T-helper 2 cell treated with Interferon-gamma antibody and Interleukin-4, amounts not matched to agents 5 μg/mL and 100 μg/mL, for 36 hours (primary cell): ENCODE measurements at places on chromosomes 6 and 20.

DNA sequence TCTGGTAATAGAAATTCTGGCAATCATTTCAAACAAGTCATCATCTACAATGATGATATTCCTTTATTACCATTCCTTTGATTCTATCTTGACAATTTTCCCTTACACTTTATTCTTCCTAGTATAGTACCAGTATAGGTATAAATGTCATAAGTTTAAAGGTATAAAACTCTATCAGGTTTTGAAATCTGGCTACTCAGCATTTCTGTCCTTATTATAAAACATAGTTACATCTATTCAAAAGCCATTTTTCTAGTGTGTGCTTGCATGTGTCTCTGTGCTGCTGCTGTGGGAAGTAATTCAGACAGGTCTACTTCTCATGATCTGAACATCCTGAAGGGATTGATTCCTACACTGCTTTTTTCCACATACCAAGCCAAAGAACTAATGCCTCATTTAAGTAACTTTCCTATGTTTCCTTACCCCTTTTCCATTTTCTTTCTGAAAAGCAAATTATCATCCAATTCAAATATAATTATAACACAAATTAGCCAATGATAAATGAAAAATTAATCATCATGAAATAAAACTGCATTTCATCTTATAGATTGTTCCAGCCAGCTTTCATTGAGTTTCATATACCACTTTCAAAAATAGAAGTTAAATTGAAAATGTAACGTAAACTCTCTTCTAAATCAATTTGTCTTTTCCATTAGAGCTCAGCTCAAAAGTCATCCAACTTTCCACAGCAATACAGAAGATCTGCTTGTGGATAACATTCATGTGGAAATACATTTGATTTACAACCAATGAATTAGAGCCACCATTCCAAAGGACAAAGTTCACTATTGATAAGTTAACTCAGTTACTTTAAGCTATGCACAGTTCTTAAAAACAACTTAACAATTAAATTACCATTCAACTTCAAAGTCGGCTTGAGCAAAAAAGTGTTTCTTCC is 35.9 kb downstream of the COL12A1 start:
- no peak for DNase-seq

GRCh38 chr20:36461600-36462439 is 79.5 kb upstream of the MYL9 start:
- peak; percentile 14 for DNase-seq

DNA sequence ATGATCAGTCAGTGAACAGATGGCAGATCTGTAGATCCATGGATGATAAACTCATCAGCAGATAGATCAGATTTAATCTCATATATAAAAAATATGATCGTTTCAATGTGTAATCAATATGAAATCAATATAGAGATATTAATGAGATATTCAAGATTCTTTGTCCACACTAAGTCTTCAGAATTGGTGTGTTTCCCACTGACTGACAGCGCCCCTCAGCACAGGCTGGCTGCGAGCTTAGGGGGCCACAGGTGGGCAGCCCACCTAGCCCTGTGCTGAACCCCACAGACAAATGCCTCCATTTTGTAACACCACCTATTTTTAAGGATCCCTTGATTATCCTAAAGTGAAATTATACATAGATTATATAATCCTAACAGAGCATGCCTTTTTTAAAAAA is 32.3 kb downstream of the FRMD1 start:
- no peak for DNase-seq

DNA sequence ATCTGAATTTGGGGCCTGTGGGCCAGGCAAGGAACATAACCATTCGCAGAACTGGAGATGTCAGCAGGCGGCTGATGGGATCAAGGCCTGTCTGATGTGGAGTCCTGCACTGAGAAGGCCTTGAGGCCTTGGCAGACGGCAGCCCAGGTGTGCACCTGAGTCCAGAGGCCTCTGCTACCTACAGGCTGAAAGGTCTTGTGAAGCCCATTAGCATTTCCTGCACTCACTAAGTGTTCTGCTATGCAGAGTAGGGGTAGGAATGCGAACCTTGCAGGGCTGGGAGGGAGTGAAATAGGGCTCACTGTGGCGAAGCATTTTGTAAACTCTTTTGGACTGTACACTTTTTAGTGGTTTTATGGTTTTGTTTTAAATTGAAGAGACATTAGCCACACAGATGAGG is 48.3 kb upstream of the RNF24 start:
- DNase-seq: no peak

- no peak for DNase-seq
These were observed 39.1 kb downstream of the TMX4 start for GRCh38 chr20:7980332-7981046.

GRCh38 chr6:160398674-160399271 is 50.6 kb downstream of the SLC22A3 start:
- DNase-seq: no peak

DNA sequence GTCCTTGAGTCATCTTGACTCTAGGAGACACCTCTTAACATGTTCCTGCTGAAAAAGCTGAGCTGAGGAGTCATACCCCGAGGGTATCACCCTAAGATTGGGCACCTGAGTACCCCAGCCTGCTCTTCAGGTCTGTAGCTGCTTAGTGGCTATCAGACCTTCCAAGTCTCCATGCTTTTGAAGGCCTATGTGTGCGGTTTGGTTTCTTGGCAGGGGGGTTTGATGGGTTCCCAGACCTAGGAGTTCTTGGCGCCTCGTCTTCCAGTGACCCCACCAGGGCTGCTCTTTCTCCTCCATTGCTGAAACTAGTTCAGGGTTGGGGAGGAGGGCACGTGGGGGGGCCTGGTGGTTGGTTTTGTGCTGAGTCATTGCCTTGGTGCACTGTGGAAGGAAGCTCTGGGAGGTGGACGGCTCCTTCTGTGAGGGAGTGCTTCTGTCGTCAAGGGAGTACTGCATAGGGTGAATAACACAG is 20.1 kb downstream of the IGF2R start:
- no peak for DNase-seq

- no peak for DNase-seq
These were observed 30.9 kb upstream of the AVP start for GRCh38 chr20:3115190-3116107.

DNA sequence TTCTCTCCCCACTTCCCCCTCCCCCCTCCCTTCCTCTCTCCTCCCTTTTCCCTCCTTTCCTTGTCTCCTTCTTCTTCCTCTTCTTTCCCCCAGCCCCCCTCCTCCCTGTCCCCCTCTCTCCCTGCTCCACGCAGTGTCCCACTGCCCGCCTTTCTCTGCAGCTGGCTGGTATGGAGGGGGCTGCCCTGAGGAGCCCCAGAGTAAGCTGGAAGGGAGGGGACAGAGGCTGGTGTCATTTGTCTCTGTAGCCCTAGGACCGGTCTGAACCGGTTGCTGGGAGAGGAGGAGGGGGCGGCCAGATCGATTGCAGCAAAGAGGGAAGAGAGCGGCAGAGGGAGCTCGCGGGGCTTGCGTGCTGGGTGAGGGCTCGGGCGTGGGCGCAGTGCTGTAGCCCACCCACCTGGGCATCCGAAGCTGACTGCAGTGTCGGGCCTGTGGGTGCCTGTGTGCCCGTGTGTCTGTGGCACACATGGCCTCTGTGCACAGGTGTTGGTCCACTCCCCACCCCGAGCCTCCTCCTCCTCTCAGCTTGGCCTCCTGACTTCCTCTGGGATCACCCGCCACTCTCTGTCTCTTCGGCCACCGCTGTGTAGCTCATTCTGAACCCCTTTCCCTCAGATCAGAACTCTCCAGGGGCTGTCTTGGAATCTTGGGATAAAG is 50.6 kb downstream of the SRC start:
- DNase-seq: no peak

DNA sequence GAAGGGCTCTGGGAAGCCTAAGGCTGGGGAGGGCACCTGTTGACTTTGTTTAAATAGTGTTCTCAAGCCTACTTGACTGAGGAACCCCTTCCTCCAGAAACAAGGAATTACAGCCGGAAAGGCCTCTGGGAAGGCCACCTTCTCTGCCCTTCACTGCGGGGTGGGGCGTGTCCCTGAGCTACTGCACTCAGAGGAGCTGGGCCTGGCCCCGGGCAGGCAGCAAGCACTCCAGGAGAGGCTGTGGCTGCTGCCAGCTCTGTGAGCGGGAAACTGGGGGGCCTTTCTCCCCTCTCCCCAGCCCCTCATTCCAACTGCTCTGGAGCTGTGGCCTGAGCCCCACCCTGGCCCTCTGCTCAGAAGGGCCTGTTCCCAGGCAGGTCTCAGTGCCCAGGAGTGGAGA is 4.0 kb upstream of the OSBPL2 start:
- DNase-seq: no peak

GRCh38 chr6:20630136-20630535 is 95.9 kb downstream of the CDKAL1 start:
- DNase-seq: no peak

DNA sequence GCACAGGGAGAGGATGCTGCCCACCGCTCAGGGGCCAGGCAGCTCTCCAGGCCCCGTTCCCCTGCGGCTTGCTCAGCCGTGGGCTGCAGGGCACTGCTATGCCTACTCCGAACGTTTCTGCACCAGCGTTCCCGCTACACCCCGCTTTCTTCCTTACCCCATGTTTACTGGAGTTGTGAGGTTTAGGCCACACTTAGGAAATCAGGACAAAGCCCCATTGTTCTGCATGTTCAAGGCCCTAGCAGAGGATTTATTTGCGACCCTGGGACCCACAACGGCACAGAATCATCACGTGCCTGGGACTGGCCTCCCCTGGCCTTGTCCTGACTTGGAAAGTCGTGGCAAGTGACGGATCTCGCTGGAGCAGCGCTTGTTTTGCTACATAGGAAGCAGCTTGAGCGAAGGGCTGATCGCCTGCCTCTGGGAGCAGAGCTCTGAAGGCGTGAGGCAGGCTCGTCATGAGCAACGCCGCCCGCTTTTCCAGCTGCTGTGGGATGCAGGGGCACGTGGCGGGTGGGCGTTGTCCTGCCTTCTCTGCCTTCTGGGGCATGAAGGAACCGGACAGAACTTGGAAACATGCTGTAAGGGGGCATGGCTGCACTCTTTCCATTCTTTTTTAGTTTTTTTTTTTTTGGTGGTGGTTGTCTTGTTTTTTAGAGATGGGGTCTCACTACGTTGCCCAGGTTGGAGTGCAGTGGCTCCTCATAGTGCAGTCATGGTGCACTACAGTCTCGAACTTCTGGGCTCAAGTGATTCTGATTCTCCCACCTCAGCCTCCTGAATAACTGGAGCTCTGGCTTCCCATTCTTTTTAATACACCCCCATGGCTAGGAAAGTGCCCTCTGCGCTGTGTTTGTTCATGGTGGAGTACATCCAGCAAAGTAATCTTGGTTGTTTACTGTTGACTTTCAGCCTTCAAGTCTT is 14.6 kb upstream of the TMEM181 start:
- DNase-seq: no peak

GRCh38 chr6:149356081-149356750 is 38.7 kb downstream of the TAB2 start:
- no peak for DNase-seq

- DNase-seq: no peak
These were observed 57.2 kb downstream of the ZNF292 start for GRCh38 chr6:87212596-87212995.

GRCh38 chr6:131262060-131262459 is 126.8 kb downstream of the AKAP7 start:
- DNase-seq: no peak

DNA sequence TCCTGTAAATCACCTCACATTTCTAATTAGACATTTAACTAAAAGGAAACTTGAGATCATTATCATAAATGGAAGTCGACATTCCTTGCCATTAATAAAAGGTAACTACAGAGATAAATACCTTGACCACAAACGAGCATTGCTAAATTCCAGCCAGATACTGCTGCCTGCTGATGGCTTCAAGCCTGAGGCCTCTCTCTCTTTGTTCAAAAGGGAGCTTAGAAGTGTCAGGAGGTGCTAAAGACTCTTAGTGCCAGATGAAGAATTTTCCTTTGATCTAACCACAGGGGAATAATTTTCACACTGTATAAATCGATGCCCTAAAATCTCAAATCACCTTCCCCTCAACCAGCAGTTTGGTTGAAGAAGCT is 248.2 kb upstream of the PMEPA1 start:
- no peak for DNase-seq

GRCh38 chr20:63049561-63050221 is 42.9 kb upstream of the BHLHE23 start:
- no peak for DNase-seq

GRCh38 chr6:14910692-14911547 is 334.9 kb upstream of the JARID2 start:
- peak; percentile 10 for DNase-seq
